CD4-positive, alpha-beta T cell treated with Interferon alpha-2 for 1 hour (primary cell): ENCODE measurements at places on chromosomes 2 and 18.

DNA sequence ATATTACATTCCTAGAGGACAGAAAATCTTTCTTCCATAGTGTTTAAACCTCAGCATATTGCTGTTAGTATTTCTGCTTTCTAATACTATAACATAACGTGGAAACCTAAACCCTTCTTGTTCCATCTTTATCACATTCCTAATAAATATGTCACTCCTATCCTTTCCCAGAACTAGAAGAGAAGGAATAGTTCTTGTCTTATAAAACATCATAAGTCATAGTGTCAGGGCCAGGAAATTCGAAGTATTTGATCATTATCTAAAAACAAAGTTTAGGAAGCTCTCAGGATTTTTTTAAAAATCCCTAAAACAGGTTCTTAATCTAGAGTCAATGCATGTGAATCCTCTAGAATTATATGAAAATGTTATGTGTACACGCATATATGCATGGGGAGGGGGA, 2.0 kb downstream of the NHEJ1 start:
- no peak for DNase-seq

- DNase-seq = no peak
Observed at GRCh38 chr2:239721531-239721930, 303.6 kb downstream of the NDUFA10 start.

- no peak for DNase-seq
Observed at GRCh38 chr2:238302751-238303150, 14.3 kb upstream of the PER2 start.

DNA sequence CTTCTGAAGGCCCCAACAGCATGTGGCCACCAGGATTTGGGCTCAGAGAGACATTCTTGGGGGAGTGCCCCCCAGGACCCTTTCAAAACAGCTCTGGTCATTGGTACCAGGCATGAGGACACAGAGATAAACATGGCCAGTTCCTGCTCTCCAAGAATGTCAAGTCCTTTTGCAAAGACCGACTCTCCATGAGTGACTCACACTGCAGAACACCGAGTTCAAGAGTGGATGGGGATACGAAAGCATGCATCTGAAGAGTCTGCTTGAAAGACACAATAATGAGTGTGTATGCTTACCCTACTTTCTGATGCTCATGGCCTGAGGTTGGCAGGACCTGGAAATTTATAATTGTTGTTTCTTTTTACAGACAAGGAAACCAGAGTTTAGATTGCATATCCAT, 450.6 kb downstream of the TSN start:
- DNase-seq = no peak

- peak; percentile 23 for DNase-seq
Observed at GRCh38 chr18:5455674-5456073, 88.1 kb downstream of the EPB41L3 start.

GRCh38 chr2:224836263-224836662, 120.1 kb upstream of the CCDC195 start:
- no peak for DNase-seq

- DNase-seq = no peak
Observed at GRCh38 chr2:42195559-42195958, 26.4 kb downstream of the EML4 start.

DNA sequence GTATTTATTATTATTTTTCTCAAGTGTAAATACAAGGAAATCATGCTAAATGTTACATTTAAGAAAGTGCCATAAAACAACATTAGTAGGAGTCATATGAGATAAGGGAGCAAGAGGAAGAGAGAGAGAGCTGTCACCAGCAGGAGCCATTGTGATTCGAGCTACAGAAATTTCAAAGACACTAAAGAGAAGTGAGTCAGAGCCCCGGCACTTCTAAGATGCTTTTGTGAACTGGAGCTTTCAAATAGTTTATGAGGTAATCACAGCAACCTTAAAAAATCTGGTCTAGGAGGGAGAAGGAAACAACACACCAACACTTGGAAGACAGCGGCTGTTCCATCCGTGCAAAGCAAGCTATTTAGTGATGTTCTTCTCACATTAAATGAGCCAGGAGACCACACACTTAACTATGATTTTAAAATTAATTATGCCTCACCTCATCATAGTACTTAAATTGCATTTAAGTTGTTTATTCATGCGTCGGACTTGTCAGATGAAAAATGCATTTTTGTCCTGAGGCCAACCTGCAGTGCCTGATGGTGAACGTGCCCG, 382.7 kb upstream of the SALL3 start:
- no peak for DNase-seq

DNA sequence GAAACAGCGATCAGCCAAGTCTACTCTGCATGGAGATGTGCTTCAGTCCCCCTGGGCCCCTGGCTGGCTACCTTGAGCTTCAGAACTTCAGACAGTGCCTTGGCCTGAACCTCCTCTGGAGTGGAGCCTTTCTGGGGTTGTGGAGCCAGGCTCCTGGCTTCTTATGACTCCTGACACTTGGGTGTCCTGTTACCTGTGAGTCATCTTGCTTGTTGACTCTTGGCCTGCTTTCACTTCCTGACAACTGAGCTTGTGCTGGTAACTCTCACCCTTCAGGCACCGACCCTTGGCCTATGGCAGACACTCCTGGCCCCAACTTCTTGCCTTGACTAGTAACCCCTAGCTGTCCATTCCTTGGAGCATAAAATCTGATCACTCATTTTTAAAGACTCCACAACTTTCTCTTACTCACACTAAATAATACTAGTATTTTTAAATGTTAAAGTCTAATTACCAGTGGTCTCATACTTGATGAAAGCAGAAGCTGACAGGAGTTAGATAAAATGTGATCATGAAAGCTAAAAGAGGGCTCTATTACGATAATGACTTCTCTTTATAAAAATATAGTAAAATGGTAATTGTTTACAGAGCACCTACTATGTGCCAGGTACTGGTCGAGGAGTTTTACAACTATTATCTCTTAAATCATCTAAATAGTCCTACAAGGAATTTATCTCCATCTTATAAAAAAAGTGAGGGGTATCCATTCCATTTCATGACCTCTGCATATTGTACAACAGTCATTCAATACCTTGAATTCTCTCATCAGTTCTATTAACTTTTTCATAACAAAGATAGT, 46.3 kb upstream of the VIT start:
- DNase-seq = no peak

DNA sequence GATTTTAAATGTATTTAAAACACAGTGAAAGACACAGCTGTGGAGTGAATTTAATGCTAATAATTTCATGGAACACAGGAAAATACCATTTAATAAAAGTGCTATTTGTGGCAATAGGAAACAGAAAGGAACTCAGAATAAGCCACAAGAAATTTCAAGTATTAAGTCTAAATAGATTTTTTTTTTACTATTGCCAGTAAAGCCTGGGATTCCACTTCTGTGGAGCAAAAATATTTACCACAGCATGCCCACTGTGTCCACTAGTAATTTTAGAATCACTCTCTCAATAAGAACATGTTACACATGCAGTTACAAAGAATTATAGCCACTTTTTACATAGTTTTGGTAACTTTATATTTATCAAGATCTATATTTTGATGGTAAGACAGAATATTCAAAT, 17.2 kb downstream of the KCTD18 start:
- no peak for DNase-seq

DNA sequence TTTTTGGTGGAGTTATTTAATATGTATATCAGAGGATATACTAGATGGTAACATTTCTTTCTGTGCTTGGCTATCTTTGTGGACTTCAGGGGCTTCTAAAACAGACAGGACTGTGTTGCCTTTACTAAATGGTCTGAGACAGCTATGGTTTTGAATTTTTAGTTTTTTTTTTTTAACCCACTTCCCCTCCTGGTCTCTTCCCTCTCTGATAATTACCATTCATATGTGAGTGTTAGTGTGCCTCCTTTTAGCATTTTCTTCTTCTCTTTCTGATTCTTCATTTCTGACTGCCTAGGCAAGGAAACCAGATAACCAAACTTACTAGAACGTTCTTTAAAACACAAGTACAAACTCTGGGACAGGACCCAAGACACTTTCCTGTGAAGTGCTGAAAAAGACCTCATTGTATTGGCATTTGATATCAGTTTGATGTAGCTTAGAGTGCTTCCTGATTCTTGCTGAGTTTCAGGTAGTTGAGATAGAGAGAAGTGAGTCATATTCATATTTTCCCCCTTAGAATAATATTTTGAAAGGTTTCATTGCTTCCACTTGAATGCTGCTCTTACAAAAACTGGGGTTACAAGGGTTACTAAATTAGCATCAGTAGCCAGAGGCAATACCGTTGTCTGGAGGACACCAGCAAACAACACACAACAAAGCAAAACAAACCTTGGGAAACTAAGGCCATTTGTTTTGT, 52.7 kb downstream of the SMAD4 start:
- DNase-seq = no peak

DNA sequence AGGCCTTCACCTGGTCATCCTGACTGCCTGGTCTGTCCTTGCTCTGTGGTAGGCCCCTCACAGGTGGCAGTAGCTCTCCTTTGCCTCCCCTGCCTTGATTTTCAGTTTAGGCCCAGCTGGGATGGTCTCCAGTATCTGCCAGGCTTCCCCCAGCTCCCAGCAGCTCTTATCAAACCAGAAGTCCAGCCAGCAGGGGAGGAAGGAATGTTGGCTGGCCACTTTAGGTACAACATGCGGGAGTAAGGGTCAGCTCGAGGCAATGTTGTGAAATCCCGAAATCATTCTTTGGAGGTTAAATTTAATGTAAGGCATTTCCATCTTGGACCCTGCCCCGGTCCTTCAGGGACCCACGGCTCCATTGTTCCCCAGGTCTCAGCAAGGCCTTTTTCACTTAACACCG, 16.8 kb downstream of the ATP6V1C2 start:
- no peak for DNase-seq

DNA sequence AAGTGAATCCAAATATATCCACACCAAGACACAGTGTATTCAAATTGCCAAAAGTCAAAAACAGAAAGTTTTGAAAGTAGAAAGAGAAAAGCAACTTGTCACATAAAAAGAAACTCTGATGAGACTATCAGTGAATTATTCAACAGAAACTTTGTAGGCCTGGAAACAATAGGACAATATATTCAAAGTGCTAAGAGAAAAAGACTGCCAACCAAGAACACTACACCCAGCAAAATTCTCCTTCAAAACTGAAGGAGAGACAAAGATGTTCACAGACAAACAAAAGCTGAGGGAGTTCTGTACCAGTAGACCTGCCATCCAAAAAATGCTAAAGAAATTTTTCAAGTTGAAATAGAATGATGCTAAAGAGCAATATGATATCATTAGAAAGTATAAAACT, 69.6 kb downstream of the GYPC start:
- no peak for DNase-seq

- DNase-seq = no peak
Observed at GRCh38 chr2:178119179-178119922, 7.1 kb downstream of the RBM45 start.

DNA sequence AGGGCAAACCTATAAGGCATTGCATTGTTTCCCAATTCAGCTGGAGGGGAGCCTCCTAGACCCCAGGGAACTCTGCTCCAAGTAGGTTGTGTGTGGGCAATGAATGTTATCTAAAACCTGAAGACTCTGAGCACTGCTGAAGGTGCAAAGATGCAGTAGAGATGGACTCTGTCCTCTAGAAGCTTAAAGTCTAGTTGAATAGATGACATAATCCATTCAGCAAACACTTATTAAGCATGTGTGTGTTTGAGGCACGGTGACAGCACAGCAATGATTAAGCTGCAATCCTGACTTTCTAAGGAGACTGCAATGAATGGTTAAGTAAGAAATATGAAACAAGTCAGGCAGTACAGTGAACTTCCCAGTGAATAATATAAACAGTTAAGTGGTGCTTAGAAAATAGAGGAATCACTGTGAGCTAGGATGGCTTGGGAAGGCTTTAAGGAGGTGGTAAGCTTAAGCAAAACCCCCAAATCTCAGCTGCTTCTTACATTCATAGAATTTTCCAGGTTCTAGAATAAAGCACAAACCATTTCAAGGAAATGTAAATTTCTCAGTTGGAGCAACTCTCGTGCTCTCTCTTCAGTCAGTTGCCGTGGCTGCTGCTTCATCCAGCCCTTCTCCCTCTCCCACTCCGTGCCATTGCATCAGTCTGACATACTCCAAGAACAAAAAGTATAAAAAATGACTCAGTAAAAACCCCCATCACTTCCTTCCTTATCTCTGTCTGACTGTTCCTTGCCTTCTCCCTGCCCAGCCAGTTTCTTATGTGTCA, 19.1 kb downstream of the MXD1 start:
- peak; percentile 35 for DNase-seq

DNA sequence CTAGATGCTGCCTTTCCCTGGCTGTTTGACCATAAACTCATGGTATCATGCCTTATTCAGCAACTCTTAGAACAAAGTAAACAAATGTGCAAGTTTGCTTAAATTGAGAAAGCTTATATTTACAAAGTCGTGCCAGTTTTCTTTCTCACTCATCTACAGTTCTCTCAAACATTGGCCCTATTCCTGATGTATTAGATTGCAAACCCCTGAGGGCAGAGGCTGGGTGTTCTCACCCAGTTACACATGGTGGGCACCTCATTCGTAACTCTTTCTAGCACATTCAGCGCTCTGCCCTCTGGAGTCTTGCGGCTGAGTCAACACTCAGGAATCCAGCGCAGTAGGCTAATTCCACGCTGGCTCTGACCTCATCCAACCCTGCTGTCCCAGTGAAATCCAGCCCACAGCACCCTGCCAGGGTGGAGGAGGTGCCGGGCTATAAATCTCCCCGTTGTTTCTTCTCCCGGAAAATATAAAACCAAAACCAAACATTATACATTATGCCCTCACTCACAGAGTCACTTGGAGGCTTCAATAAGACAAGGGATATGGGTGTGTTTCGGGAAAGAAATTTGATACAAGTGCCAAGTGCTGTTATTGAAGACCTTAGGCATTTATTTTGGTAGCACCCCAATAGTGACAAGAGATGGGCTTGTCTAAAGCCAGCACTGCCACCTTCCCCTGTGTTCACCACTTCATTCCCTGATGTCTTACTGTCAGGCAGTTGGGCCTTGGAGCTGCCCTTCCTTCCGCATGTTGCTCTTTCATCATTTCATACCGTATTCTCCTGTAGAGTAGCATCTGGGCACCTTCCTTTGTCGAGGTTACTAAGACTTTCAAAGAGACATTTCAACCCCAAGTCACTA, 287.4 kb downstream of the PRKCE start:
- DNase-seq = no peak

- DNase-seq = no peak
Observed at GRCh38 chr2:20130821-20131645, 79.6 kb upstream of the LAPTM4A start.

DNA sequence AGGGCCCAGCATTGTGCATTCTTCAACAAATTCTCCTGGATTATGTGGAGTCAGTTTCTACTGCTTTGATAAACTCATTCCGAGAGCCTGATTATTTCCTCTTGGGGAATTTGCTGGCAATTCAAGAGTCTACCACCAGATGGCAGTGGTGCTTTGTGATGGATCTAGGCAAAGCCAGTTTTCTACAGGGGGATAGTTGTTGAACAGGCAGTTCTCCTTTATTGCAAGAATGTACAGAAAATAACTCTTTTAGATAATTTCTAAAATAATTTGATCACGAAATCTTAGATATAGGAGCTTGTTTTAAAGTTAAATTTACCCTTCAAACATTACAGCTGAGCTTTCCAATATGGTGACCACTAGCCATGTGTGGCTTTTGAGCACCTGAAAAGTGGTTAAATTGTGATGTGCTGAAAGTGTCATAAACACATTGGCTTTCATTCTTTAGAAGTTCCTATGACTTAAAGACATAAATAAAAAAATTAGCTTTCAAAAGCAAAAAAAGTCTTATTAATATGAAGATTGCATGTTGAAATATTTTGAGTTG, 66.7 kb upstream of the HAAO start:
- peak; percentile 67 for DNase-seq
